ENCODE measurements at places on chromosomes 13 and 19.

DNA sequence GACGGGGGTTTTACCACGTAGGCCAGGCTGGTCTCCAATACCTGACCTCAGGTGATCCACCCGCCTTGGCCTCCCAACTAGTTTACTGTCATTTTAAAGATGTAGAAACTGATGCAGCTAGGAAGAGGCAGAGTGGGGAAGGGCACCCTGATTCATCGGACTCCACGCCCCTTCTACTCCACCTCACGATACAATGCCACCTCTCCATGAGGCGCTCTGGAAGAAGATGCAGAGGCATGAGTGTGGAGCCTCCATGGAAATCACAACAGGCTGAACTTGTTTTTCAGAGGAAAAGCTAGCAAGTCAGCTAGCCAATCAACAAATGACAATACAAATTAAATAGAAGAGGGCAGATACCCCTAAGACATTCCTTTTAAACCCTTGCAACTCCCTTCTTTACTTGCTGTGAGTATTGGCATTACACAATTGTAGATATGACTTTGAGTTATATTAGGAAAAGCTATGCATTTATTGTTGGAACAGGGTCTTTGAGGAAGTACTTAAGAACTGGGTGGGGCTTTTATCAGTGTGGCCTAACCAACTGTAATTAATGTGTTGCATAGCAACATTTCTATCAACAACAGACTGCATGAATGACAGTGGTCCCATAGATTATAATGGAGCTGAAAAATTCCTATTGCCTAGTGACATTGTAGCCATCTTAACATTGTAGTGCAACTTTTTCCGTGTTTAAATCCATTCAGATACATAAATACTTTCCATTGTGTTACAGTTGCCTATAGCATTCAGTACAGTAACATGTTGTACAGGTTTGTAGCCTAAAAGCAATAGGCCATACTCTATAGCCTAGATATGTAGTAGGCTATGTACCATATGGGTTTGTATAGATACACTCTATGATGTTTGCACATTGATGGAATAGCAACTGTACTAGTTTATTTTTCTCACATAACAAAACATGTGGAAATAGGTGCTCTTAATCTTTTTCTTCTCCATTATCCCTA lies 17.6 kb downstream of the WDFY2 start:
- no peaks in the 10 kb centered on the region for H3K36me3 ChIP-seq
- H3K27me3 ChIP-seq: no peaks in the 10 kb centered on the region
- no peaks in the 10 kb centered on the region for H3K4me1 ChIP-seq

DNA sequence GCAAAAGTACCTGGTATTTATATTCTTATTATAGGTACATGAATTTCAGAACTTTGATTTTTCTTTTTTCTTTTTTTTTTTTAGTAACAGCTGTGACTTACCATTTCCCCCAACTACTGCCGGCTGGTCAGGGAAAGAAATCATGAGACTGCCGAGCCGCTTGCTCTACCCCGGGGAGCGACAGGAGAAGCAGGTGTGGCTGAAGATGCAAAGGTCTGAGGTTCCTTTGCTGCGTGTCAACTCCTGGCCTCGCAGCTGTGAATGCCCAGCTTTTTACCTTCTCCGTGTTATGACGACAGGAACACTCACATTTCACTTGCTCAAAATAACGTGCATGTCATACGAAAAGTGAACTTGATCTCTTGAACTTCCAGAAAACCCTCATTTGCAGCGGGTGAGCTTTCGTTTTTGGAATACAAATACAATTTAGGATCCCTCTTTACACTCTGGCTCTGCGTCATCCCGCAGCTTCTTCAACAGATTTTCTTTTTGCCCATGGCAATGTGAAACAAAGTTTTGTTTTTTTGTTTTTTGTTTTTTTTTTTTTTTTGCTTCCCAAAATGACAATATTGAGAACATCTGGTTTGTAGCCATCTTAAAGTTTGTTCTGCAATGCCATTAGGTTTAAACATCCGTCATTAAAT lies 117.9 kb downstream of the EFNB2 start:
- no peaks in the 10 kb centered on the region for H3K36me3 ChIP-seq
- no peak overlapping the region for H3K27ac ChIP-seq
- no peaks in the 10 kb centered on the region for H3K4me1 ChIP-seq

- H3K4me3 ChIP-seq: no peak overlapping the region
- H3K4me1 ChIP-seq: no peaks in the 10 kb centered on the region
- no peak overlapping the region for H3K27ac ChIP-seq
- H3K27me3 ChIP-seq: peaks cover under 1% of the 10 kb centered on the region
Measured at GRCh38 chr19:4593409-4593851, 33.9 kb upstream of the SEMA6B start.

- no peak overlapping the region for H3K27ac ChIP-seq
- H3K36me3 ChIP-seq: no peaks in the 10 kb centered on the region
- no peaks in the 10 kb centered on the region for H3K27me3 ChIP-seq
- H3K4me1 ChIP-seq: no peaks in the 10 kb centered on the region
Measured at GRCh38 chr13:27053210-27053884, 118.3 kb downstream of the USP12 start.

DNA sequence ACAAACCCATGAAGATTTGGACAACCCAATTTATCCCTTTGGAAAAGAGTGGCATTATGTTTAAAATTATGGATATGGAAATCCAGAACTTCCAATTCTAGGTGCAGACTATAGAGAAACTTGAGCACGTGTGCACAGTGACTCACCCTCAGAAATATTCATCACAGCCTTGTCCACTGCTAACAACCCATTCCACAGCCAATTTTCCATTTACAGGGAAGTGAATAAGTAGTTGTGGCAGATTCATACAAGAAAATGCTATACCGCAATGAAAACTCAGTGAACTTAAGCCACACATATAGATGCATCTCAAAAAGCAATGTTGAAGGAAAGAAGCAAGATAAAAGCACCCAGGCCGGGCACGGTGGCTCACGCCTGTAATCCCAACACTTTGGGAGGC lies 133.3 kb downstream of the USP12 start:
- H3K36me3 ChIP-seq: no peaks in the 10 kb centered on the region
- no peak overlapping the region for H3K4me3 ChIP-seq
- no peak overlapping the region for H3K27ac ChIP-seq
- H3K27me3 ChIP-seq: no peaks in the 10 kb centered on the region
- H3K4me1 ChIP-seq: no peaks in the 10 kb centered on the region
